ENCODE measurements at places on chromosomes 16 and 17. TPM values are rescaled to one million over a fixed set of nuclear protein-coding genes. Genes with fewer than 3 reads are reported as not detected.

The CEMP1 gene
- 21.6 TPM for polyA plus RNA-seq

The TMEM235 gene
- polyA plus RNA-seq: 0.21 TPM

The KRT31 gene
- polyA plus RNA-seq: not detected

The NUDT7 gene
- polyA plus RNA-seq: 15.9 TPM

The TMC6 gene
- polyA plus RNA-seq: 62.8 TPM
